Ovary (tissue), 10 donors: ENCODE measurements at places on chromosomes 3 and 15.

- DNase-seq, result peak; percentile 62
These were observed 4.2 kb upstream of the RASL12 start for GRCh38 chr15:65072027-65072426.

DNA sequence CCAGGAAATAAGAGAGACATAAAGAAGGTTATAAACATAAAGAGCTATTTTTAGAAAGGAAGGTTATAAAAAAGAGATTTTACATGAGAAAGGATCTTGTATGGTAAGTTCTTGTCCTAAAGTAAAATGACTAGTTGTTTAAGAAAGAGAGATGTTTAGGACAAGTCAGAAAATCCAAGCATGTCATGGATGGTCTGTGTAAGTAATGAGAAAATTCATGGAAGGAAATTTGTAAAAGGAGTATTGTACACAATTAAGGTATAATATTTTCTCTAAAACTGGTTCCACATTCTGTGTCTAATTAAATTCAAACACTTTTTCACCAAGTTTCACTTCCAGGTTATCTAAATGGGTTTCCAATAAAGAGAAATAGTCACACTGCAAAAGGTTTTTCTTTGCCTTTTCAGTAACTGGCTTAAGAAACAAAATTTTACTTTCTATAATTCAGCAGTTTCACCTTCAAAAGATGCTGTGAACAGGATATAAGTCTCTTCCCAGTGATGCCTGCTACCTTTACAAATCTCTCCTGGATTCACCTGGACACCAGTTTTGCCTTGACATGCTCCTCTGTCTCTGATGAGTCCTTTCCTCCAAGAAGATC lies 455.7 kb downstream of the ZIC1 start:
- DNase-seq, result no peak

- no peak for DNase-seq
These were observed 235.2 kb downstream of the GABRB3 start for GRCh38 chr15:26537663-26538062.

DNA sequence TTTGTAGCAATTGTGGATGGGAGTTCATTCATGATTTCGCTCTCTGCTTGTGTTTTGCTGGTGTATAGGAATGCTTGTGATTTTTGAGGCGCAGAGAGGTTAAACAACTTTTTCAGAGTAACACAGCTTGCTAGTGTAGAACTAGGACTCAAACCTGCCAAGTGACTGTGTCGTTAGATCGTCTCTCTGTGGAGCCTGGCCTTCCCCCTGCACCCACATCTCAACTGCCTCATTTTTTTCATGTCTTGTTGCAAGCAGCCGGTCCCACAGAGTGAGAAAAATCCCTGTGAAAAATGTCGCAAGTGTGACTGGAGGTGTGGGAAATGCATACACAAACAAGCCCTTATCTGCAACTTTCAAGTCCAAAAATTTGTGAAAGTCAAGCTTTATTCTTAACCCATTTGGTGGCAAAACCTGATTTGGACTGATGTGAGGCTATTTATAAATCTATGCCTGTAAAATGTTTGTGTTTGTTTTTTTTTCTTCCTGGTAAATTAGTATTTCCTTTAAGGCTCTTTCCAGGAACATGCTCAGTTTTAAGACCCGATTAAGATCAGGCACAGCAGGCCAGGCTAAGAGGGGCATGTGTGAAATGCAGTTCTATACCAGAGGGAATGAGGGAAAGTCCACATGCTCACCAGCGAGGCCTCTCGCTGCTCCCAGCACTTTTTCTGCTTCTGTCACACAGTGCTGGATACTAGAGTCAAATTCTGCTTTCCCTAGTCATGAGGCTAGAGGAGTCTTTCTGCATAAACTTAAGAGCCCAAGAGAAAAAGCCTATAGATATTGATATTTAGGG lies 25.8 kb downstream of the ST6GAL1 start:
- DNase-seq, result no peak

DNA sequence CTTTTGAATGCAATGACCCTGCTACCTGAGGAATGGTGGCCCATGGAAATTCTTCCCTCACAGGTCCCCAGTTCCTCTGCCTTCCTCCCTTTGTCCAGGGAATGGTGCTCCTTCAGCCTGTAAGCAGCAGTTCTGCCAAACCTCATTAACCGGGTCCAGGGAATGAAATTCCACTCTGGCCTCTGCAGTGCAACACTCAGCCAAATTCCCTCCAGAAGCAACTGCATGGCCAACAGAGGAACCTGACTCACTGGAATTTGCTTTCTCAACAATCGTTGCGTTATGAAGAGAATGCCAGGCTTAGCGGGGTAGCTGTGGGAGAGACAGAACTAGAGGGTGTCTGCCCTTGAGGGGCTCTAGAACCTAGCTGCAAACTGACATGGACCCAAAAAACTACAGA lies 449.4 kb upstream of the PROK2 start:
- peak; percentile 56 for DNase-seq

GRCh38 chr3:67458408-67458807 lies 196.0 kb downstream of the SUCLG2 start:
- DNase-seq, result no peak

DNA sequence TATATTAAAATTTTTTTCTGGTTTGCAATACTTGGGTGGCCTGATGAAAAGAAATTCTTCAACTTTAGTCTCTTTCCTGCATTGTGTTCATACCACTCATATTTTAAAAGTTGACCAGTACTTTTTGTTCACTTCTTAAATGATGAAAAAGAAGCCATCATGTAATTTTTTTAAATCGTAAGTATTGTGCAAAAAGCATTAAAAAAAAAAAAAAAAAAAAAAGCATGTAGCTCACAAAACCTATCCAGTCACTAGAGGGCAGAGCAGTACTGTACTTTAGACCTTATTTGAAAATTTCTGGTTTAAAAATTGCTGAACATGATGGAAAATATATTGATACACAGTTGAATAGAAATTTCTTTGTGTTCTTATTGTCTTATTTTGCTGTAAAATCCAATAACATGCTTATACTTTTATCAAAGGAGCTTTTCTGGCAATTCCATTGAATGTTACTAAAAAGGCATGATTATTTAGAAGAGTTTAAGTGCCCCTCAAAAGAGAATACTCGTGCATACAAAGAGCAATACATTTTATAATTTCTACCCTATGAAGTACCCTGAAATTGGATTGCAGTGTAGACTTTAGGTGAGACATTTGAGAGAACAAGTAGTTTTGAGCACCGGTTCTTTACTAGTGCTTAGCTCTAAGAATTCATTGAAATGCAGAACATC lies 137.7 kb downstream of the BBX start:
- no peak for DNase-seq

GRCh38 chr15:101137312-101137940 lies 114.4 kb downstream of the CHSY1 start:
- no peak for DNase-seq

- DNase-seq, result no peak
These were observed 759 bp downstream of the CD96 start for GRCh38 chr3:111542611-111543300.

- DNase-seq, result no peak
These were observed 3.9 kb downstream of the TSC22D2 start for GRCh38 chr3:150411976-150412375.

DNA sequence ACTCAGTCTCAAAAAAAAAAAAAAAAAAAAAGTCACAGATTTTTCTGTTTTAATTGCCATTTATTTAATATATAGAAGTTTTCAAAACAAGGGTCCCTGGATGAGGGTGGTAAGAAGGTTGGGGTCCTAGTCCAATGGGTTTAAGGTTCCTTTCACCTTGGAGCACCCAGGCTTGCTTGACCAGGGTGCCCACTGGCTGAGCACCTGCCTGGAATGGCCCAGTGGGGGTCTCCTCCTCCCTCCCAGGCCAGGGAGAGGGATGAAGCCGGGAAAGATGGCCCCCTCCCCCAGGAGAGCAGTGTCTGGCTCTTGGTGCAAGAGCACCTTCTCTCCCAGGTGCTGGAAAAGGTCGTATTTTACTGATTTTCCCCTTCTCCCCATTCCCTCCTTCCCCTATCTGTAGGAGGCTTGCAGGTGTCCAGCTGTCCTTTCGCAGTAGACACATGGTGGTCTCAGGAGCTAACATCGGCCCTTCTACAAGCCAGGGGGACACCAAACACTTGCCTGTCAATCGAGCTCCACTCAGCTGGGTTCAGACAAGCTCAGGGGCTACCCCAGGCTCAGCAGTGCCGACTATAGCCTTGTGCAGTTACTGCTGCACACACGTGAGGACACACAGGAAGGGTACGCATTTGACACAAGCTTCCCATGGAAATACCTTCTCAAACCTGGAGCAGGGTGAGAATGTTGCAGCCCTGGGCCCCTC lies 112.3 kb upstream of the KLF13 start:
- no peak for DNase-seq

DNA sequence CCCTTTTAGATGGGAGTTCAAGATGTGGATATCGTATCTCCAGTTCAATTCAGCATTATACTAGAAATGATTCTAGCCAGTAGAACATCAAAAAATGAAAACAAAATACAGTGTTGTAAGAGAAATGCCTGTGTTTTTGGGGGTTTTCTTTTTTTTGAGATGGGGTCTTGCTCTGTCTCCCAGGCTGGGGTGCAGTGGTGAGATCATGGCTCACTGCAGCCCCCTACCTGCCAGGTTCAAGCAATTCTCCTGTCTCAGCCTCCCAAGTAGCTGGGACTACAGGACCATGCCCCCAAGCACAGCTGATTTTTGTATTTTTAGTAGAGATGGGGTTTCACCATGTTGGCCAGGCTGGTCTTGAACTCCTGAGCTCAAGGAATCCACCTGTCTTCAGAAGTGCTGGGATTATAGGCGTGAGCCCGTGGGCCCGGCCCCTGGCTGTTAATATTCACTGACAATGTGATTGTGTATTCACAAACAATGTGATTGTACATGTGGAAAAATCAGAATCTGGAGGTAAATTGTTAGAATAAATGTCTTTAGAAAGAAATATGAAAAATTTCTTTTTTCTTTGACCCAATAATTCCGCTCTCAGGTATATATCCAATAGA lies 59.0 kb downstream of the ARIH1 start:
- DNase-seq, result no peak

GRCh38 chr3:189900578-189900977 lies 220.1 kb downstream of the P3H2 start:
- no peak for DNase-seq

DNA sequence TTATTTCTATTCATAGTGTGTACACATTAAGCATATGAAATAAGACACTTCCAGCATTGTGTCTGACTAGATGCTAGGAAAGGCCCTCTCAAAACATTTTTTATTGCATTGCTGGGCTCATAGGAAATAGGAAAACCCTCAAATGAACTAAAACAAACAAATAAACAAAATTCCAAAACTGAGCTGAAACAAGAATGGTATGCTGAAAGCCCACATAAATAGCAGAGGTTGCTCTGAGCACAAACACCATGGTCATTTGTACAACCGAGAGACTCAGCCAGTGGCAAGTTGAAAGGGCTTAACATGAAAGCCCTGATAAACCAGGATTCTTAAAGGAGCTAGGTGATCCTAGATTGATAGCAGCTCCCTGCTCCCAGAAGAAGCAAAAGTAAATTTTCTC lies 310.0 kb upstream of the WNT5A start:
- DNase-seq, result no peak

- no peak for DNase-seq
These were observed 199.7 kb upstream of the CHRNA7 start for GRCh38 chr15:31830591-31830990.

- no peak for DNase-seq
These were observed 74.8 kb upstream of the PRR23C start for GRCh38 chr3:139119331-139120025.

DNA sequence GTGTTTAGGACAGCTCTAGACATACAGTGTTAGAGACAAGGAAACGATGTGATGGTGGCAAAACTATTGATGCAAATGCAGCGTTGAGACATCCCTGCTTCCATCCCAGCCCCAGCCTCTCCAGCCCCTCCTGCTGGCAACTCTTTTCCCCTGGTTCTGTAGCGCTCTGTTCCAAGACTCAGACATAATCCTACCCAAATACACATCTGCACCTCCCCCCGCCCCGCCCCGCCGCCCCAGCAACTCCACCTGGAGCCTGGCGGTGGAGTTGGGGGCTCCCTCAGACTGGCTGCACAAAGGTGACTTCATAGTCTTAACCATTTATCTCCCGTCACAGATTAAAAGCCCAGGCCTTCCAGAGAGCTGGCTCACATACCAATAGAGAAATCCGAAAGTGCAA lies 7.2 kb upstream of the SEC22A start:
- DNase-seq, result no peak

GRCh38 chr3:171401432-171401831 lies 58.8 kb downstream of the TNIK start:
- DNase-seq, result no peak
